ENCODE measurements at places on chromosomes 6 and 20. TPM values are rescaled to one million over a fixed set of nuclear protein-coding genes. Genes with fewer than 3 reads are reported as not detected.

- DNase-seq, result peak; percentile 18
Measured at GRCh38 chr6:82022614-82023129, 224.9 kb downstream of the IBTK start.

GRCh38 chr6:23330632-23331031 lies 761.3 kb downstream of the HDGFL1 start:
- DNase-seq, result no peak

DNA sequence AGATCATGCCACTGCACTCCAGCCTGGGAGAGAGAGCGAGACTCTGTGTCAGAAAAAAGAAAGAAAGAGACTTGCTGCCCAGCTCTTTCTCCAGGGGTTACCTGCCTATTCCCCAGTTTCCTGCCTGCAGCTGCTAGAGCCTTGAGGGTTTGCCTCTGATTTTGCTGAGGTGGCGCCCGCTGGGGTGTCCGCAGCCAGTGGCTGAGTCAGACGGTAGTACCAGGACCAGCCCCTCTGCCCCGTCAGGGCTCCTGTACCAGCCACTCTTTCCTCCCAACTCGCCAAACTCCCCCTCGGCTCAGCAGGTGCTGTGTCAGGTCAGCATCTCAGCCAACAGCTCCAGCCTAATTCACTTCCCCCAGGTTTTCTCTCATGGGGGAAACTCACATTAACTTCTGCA lies 7.4 kb upstream of the LSM14B start:
- DNase-seq, result no peak

The SLC17A4 gene
- 0.01 TPM for polyA plus RNA-seq

GRCh38 chr6:135703621-135704020 lies 147.9 kb upstream of the PDE7B start:
- no peak for DNase-seq

- DNase-seq, result no peak
Measured at GRCh38 chr6:110628330-110628729, 151.9 kb upstream of the SLC22A16 start.

DNA sequence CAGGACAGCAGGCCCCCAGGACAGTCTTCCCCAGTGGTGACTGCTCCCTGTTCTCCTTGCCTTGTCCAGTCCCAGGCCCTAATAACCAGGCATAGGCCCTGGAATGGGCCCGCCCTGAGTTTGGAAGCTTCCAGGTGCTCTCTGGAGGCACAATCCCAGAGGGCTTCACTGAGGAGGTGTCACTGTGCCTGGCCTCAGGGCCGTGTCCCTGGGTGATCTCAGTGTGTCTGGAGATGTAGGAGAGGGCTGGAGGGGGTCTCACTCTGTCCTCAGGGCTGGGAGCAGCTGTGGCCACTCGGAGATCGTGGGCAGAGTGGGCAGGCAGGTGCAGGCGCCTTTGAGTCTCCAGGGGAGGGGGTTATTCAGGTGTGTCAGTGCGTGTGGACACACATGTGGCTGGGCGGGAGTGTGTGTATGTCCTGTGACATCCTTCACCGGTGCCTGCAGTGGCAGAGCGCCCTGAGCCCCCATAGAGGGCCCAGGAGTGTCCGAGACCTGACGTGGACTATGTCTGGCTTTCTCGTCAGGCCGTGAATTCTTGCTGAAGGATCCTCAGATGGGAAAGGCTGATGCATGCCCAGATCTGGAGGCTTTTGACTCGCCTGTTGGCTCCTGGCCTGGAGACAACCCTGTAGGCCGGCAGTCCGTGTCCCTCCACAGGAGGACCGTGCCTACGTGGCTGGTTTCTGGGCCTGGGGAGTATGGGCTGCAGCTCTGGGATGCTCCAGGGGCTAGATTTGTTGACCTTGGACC lies 5.5 kb upstream of the NPBWR2 start:
- no peak for DNase-seq

DNA sequence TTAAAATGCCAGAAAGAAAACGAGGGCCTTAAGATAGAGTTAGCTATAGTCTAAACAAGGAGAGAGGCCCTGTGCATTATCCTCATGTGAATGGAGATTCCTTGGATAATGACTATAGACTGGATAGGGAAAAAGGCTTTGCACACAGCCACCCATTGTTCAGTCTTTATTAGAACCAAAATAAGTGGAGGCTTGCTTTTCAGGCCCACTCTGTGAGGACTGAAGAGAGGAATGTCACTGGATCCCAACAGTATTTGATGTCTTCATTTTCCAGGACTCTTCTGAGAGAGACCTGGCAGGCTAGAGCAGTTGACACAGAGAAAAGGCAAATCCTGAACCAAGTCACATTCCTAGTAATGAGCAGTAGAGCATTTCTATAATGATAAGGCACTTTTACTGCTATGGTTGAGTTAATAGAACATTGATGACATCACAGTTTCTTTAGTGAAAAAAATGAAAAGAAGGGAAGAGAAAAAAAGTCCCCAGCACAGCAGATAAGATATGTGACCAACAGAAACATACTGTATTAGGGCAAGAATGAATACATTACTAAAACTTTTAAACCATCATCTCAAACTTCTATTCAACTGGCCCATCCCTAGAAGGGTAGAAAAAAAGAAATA lies 315.1 kb downstream of the EPHA7 start:
- DNase-seq, result no peak

DNA sequence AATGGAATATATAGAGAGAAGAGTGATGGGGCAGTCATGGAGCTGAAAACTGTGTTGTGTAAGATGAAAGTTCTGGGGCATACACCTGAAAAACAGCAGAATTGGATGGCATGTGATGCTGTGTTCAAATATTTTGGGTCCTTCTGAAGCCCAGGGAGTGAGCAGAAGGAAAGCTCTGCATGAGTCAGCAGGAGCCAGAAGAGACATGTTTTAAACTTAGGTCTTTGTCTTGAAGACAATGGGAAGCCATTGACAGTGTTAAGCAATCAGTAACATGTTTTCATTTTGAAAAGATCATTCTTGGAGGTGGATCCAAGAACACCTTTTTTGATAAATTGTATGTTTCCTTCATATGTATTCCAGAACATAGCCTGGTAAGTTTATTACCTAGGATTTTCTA lies 38.9 kb upstream of the MAFB start:
- DNase-seq, result no peak

DNA sequence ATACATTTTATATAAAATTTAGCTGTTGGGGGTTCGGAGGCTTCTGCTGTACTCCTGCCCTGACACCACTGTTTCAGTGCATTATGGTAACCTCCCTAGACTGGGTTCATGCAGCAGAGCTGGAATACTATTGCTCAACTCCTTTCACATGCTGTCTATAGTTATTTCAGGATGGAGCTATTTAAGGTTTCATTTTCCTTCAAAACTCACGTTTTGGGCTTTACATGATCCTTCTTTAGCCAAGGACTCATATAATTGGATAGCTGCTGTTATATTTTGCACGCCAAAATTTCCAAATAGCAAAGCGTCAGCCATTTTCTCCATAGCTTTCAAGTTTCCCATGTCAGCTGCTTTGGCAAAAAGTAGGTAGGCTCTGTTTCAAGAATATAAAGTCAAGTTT lies 76.8 kb downstream of the SEL1L2 start:
- DNase-seq, result no peak

GRCh38 chr6:170251776-170252571 lies 38.9 kb downstream of the DLL1 start:
- no peak for DNase-seq

The MYB gene
- 0.18 TPM for polyA plus RNA-seq

DNA sequence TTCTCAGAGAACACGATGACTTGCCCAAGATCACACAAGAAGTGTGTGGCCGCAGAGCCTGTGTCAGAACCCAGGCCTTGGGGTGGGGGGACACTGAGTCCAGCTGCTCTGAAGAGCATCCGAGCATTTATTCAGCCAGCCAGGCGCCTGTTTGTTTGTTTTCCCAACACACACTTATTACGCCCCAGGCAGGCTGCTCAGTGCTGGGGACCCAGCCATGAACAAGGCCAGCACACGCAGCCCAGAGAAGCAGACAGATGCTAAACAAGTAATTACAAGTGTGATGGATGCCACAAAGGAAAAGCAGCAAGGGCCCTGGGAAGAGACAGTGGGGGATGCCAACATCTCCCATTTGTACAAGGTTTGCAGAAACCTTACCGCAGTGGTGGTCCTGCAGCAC lies 19.4 kb upstream of the SIRPA start:
- DNase-seq, result no peak

DNA sequence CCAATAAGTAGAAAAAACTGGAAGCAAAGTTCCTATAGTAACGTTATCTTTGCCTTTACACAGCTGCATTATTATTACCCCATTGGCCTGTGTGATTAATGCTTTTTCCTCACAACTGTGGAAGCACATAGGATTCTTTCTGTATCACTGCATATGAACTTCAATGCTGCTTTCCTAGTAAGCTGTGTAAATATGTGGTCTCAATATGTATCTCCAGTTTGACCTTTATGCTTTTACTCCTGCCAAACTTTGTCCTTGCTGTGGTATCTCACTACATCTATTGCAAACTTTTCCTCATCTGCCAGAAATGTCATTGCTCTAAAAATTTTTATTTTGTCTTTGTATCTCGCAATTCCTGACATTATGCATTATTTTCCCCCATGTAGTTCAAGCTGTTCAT lies 168.6 kb downstream of the ZFAND3 start:
- no peak for DNase-seq

DNA sequence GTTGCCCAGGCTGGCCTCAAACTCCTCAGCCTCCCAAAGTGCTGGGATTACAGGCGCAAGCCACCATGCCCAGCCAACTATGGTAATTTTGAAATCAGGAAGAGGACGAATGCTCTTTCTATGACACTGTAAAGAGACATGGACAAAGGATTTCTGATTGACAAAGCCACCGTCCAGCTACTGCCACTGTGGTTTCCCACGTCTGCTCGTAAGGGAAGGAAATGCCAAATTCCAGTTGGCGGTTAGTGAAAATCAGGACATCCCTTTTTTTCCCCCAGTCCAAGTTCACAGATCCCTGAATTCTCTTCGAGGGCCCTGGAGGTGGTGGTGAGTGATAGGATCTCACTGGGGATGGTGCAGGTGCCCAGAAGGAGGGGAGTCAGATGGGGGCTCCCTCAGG lies 31.2 kb downstream of the SNAI1 start:
- no peak for DNase-seq

The GFRA4 gene
- polyA plus RNA-seq, result not detected

DNA sequence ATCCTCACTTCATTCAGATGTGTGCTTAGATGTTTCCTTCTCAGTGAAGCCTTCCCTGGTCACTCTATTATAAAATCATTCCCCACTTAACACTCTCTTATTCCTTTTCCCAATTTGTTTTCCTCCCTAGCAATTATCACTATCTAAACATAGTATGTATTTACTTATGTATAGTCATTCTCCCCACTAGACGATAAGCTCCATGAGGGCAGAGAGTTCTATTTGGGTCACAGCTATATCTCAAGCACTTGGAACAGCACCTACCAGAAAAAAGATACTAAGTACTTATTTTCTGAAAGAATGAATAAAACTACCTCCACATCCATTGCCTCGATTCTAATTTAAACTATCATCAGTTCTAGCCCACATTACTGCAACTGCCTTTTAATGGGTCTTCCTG lies 36.5 kb downstream of the USP49 start:
- no peak for DNase-seq

DNA sequence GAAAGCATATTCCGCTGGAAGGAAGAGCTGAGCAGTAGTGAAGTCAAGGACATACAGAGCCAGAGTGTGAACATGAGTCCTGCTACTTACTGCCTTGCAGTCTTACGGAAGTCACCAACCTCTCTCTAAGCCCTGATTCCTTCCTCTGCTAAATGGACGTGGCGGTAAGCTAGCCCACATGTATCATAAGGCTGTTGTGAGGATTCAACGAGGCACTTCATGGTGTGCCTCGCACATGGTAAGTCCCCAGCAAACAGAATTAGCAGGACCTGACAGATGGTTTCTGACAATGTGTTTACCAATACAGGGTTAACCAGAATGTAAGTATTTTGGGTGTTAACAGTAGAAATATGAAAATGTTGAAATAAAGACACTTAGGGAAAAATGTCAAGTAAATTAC lies 93.2 kb downstream of the IRF4 start:
- DNase-seq, result no peak

DNA sequence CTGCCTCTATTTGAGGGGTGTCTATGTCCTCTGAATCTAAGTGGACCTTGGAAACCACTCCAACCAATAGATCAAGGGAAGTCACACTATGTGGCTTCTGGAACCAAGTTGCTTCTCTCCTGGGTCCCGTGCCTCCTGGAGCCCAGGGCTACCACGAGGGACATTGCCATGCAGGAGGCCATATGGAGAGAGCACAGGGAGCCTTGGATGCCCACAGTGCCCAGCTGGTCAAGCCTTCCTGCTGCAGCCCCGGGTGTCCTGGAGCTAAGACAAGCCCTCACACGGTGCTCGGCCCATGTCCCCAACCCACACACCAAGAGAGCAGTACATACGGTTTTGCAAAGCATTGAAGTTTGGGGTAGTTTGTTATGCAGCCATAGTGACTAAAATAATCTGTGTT lies 231.6 kb downstream of the SYNDIG1 start:
- no peak for DNase-seq

DNA sequence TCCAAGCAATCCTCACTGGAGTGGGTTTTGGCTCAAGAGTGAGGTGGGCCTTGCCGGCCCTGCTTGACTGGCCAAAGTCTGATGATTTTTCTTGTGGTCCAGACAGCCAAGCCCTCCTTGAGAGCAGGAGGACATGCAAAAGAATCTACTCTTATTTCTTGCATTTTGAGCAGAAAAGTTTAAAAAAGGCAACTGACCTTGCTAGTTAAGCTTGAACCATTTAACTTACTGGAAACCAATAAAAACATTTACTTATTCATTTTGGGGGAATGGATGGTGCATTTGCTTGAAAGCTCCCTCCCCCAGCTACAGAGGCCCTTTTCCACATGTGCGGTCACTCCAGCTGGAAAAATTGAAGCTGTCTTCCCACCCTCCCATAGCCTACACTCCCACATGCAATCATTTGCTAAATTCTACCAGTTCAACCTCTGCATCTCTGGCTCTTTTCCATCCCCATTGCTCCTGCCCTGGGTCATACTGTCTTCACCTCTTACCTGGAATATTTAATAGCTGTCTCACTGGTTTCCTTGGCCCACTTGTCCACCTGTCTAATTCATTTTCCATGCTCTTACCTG lies 527.9 kb downstream of the DHX35 start:
- peak; percentile 49 for DNase-seq

DNA sequence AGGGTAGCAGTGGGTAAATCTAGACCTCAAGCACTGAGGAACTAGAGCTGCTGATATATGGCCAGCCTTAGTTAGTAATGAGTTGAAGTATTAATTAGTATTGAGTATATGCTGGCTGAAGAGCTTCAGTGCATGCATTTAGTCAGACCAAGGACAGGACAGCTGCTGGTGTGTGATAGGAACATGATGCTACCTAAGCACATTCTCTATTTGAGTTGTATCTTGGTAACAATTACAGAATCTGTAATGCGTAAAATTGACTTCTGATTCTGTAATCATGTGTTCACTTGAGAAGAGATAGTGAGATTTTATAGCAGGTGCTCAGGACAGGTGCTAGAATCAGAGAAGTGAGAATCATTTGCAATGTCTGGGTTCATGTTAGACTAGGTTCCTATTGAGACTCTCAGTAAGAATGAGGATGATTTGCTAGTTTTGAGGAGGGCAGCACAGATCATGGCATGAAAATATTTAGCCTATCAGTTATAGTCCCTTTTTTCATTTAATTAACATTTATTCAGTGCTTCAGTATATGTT lies 369.4 kb upstream of the HS3ST5 start:
- no peak for DNase-seq

- DNase-seq, result no peak
Measured at GRCh38 chr6:130600880-130601341, 226.3 kb upstream of the SMLR1 start.

Data from urinary bladder (tissue), 4 donors.